ENCODE measurements at places on chromosomes 6 and 20. TPM values are rescaled to one million over a fixed set of nuclear protein-coding genes. Genes with fewer than 3 reads are reported as not detected.

The ABT1 gene
- 13.4 TPM for total RNA-seq

The NHLRC1 gene
- total RNA-seq: 4.1 TPM

The PI16 gene
- not detected for total RNA-seq

The RAB44 gene
- total RNA-seq: not detected

The ECT2L gene
- total RNA-seq: not detected

The CYB5R4 gene
- total RNA-seq: 24.6 TPM

The BHLHE23 gene
- not detected for total RNA-seq

The TOMM34 gene
- 35.7 TPM for total RNA-seq

The HCRTR2 gene
- total RNA-seq: not detected

The CST7 gene
- total RNA-seq: 5.4 TPM

The SIRPB1 gene
- 0.19 TPM for total RNA-seq

The RIPPLY2 gene
- not detected for total RNA-seq

The TSBP1 gene
- total RNA-seq: not detected

The EYA2 gene
- total RNA-seq: not detected

The RUNX2 gene
- 8.2 TPM for total RNA-seq

The HEY2 gene
- not detected for total RNA-seq

The NMBR gene
- total RNA-seq: not detected

The CTSA gene
- total RNA-seq: 218 TPM

The VGLL2 gene
- 24.4 TPM for total RNA-seq

The CEP43 gene
- 17.5 TPM for total RNA-seq

The PI3 gene
- not detected for total RNA-seq

The NR2E1 gene
- total RNA-seq: not detected

The CPNE5 gene
- total RNA-seq: 1.2 TPM

The OR2B6 gene
- not detected for total RNA-seq

The TGM3 gene
- not detected for total RNA-seq

The LY6G5B gene
- 4.0 TPM for total RNA-seq

The TCF21 gene
- total RNA-seq: not detected

The LGSN gene
- not detected for total RNA-seq

The ADGRF5 gene
- not detected for total RNA-seq

All from myocyte (in vitro differentiated cells).